Activated gamma-delta T cell (primary cell): ENCODE measurements at places on chromosomes 12 and 14.

DNA sequence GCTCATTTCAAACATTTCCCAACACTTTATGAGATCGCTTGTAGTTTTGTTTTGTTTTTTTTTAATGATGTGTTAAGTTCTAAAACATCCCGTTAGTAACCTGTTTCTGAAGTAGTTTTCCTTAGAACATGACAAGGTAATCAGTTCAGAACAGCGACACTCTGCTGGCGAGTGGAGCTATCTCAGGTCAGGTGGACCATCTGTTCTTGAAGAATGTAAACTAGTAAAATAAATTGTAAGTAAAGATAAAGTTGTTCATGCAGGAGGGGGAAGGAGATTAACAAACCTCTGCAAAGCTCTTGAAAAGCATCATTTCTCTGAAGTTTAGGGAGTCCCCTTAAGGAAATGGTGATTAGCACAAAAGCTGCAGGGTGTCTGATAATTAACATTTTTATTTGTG lies 71.9 kb upstream of the DACT1 start:
- DNase-seq, result no peak

DNA sequence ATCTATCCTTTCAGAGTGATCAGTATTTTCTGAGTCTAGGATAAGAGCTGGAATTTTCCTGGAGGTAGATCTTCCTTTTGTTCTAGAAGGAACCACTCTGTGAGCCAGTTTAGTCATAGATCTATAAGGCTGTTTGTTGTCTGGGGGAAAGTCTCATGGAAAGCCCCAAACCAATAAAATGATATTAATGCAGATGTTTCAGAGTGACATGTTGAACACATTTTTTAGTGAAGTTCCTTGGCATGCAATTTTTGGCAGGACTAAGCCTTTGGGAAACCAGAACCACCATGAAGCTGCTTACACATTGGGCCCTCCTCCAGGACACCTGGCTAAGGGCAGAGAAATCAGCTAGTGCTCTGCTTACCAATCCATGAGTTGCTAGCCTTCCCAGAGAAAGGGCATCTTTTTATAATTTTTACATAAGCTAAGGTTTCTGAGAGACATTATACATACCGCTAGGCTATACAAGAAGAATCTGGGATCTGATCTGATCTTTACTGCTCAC lies 101.5 kb upstream of the PCED1B start:
- no peak for DNase-seq

DNA sequence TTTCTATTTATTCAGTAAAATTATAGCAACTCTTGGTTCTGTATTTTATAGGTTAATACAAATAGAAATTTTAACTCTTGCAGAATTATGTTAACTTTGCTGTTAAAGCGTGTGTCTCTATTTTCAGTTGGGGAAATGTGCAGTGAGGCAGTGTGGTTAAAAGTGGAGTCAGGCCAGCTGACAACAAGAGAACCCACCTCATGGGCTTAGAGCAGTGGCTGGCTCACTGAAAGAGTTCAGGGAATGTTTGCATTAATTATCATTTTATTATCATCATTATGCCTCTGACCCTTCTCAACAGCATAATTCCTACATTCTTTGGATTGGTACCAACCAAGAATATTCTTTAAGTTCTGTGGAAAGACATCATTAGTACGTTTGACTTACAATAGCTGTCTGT lies 163.8 kb downstream of the DERA start:
- DNase-seq, result no peak

DNA sequence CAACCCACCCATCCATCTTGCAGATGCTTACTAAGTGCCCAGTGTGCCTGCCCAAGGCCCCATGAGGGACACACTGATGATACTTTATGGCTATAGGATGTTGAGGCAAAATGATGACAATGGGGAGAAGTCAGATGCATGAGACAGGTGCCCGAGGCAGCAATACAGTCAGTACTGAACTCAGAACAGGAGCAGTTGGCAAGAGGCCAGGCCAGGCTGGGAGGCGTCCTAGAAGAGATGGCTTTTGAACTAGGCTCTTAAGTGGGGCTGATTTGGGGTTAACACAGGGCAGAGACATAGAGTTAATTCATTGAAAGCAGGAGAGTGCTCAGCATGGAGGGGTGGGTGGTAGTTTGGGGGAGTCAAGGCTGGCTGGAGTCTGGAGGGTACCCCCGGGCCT lies 15.6 kb downstream of the PLBD2 start:
- no peak for DNase-seq
